ENCODE measurements at places on chromosomes 12 and 14.
A peak's percentile ranks its signal among the peaks of the same experiment; 100 is the strongest.

DNA sequence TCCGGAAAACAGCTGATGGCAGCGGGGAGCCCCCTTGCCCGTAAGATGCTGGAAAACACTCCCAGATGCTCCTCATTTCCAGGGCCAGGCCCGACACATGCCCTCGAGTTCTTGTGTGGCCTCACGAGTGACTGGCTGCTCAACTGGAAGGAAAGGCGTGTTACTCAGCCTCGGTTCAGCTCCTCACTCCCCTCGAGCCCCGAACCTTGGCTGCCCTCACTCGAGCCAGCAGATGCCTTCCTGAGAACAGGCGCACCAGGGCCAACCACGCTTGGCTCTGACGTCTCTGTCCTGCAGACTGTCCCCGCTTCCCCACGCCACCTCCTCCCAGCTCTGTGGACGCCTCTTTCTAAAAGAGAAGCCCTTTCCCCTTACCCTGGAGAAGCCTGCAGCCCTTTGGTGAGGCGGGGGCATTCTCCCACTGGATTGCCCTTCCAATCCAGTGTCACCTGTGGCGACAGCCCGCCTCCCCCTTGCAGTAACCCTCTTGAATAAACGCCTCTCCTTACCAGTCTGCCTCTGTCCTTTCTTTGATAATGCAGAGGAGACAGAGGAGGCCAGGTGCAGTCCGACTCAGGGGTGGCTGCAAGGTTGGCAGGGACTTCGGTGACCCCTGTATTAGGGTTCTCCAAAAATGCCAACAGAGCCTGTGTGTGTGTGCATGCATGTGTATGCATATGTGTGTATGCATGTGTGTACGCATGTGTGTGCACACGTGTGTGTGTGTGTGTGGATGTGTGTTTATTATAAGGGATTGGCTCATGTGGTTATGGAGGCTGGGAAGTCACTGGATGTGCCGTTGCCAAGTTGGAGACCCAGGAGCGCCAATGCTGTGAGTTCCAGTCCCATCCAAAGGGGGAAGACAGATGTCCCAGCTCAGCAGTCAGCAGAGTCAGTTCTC lies 166.3 kb downstream of the KIF26A start:
- no peak for DNase-seq

GRCh38 chr12:44960856-44961255 lies 84.7 kb upstream of the NELL2 start:
- DNase-seq: peak; percentile 86

DNA sequence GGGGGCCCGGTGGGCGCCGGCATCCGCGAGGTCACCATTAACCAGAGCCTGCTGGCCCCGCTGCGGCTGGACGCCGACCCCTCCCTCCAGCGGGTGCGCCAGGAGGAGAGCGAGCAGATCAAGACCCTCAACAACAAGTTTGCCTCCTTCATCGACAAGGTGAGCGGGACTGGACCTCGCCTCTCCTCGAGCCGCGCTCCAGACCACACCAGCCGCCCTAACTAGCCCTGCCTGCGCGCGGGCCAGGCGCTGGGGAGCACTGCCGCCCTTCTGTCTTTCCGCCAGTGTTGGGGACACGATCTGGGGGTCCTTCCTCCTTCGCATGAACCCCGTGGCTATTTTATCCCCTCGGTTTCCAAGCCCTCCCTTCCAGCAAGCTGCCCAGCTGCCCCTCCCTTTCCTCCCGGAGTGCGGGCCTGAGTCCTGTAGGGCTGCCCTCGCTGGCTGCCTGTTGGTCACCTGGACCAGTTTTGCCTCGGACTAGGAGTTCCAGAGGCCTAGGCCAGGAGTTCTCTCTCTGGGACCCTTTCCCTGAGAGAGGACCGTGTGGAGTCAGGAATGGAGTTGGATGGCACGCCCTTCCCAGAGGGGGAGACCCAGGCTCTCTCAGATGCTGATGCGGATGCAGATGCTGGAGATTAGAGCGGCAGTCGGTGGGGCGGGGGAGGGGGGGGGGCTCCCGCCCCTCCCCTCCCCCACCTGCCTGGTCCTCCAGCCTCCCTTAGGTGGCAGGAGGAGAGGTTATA lies 592 bp downstream of the KRT7 start:
- peak; percentile 60 for DNase-seq

DNA sequence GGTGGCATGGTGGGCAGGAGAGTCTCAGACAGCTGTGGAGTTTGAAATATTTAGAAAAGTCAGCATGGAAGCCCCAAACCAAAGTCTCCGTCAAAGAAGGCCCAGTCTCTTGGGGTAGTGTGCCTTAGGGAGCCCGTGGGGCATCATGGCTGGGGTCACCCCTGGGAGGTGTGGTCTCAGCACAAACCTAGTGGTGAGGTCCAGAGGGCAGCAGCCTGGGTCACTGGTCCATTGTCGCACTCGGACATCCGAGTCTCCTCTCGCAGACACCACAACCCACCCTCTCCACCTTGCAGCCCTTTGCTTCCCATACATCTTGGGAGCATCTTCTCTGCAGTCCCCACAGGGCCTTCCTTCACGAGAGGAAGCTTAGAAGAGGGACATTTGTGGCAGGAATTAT lies 588.0 kb upstream of the TMEM132C start:
- no peak for DNase-seq

DNA sequence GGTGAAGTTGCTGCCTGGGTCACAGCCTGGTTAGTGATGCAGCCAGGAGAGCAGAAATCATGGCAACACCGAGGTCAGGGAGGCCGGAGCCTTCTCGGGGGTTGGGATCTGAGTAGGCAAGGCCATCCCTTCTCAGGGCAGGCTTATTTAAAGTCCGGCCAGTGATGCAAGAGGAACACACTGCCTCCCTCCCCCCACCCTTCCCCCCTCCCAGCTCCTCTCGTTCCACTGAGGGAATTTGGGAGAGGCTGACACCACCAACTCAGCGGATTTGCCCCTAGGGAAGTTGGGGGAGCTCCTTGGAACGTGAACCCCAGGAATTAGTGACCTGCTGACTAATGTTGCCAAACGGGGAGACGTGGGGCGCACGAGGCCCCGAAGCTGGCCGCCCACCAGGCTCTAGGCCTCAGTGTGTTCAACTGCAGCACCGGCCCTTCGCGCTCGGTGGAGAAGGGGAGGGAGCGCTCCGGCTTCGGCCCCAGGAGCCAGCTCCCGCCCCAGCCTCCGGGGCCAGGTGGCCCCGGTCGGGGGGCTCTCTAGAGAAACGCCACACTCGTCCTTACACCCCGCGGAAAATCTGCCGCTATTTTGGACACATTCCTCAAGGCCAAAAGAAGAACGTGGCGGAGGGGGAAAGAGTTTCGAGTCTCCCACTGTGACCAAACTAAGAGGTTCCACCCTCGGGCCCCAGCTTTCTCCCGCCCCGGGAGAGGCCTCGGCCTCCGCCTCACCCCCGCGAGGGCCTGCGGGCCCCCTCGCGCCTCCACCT lies 1.6 kb downstream of the CTDSP2 start:
- DNase-seq: peak; percentile 80

DNA sequence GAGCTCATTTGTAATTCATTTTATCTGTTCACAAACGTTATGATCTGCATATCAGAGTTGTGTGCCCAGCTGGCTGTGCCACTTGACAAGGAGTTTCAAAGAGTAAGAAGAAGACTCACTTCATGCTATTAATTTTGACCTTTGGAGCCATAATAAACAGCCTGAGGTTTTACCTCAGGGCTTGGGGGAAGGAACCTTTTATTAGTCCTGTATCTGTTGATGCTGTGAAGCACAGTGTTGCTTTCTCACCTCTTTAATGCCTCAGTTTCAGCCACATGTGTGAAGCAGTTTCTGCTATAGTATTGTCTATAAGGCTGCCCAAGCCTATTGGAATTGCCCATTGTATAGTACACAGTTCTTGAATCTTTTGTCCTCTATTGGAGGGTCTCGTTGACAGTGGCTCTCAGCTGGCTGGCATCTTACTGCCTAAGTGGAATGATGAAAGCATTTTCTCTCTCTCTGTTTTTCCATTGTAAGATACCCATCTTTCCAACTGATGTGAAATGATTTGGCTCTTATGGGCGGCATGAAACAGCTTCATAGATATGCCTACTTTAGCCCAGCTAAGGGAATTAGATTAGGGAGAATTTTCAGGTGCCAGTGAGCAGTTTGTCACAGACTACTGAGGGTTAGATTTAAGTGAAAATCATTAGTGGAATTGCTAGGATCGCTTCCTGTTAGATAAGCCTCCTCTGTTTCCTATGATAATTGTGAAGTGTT lies 34.7 kb downstream of the GPATCH2L start:
- no peak for DNase-seq

- no peak for DNase-seq
Observed at GRCh38 chr12:108318472-108319275, 20.4 kb downstream of the CMKLR1 start.

DNA sequence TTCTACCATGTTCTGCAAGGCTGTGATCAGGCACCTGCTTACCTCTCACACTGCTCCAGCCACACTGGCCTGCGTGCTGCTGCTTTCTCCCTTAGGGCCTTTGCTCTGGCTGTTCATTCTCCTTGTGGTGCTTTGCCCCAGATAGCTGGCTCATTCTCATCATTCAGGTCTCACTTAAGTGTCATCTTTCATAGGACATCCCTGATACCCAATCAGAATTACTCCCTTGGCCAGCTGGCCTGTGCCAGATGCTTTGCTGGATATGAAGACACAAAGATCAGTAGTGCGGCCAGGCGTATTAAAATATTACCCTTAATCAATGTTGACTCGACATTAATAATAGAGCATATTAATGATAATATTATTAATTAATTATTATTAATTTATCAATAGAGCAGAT lies 143.8 kb upstream of the FGD4 start:
- no peak for DNase-seq

DNA sequence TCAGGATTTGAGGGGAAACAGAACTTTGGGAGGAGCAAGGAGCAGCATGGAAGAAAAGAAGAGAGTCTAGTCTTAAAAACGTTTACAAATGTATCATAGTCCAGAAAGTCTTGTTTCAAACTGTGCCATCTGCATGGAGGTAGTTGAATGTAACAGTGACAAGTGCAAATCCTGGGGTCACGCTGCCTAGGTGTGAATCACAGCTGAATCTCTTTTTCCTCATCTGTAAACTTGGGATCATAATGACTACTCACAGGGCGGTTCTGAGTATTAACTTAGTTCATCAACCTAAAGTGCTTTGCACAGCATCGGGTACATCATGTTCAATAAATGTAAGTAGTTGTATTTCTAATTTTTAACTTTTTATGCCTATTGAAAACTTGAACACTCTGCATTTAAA lies 208.5 kb downstream of the CHST11 start:
- no peak for DNase-seq

DNA sequence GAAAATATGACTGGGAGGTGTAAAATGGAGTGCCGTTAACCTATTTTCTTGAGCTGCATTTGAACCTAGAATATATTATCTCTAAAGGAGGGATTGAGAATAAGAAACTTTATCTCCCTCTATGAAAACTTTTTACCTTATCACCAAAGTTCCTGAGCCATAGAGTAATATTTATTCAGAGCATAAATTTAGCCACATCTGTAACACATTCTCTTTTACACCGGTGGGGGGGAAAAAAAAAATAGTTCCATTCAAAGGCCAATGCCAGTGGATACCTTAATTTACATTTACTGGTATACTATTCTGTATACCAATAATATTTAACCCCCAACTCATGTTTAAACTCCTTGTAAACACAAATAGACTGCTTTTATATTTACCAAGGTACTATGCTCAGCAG lies 21.7 kb downstream of the CERS5 start:
- no peak for DNase-seq

DNA sequence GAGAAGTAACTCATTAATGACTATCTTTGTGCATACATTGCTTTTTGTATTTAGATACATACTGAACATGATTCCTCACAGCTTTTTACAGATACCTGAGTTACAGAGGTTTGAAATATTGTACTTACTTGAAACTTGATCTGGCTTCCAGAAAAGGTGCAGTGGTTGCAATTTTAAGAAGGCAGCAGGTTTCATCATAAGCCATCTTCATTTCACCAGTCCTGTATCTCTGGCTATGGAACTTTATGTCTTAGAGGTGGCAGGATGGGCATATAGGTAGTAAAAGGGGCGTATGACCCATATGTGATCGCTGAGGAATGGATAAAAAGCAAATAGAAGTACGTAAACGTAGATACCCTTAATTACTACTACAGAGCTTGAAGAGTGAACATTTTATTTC lies 13.7 kb downstream of the ZBTB1 start:
- no peak for DNase-seq

GRCh38 chr12:10395390-10395998 lies 5.7 kb upstream of the KLRK1 start:
- DNase-seq: peak; percentile 66

- DNase-seq: no peak
Observed at GRCh38 chr14:104900639-104901512, 23.8 kb upstream of the PLD4 start.

DNA sequence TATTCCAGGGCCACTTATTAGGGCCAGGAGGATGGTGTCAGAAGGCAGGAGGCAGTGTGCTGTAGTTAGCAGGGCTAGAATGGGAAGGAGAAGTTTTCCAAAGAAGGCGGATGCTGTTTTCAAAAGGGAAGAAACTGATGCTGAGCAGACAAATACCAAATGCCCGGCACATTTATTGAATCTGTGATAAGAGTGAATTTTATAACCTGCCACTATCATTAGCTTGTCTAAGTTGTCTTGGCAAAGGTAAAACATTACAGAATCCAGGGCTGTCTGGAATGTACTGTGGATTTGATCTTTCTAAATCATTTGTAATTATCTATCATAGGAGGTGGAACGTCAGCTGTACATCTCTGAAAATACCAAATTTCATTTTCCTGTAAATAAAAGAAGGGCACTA lies 40.8 kb downstream of the NDUFA12 start:
- DNase-seq: no peak

- no peak for DNase-seq
Observed at GRCh38 chr12:113222730-113223531, 1.7 kb downstream of the TPCN1 start.

- DNase-seq: no peak
Observed at GRCh38 chr12:88037770-88038169, 8.6 kb upstream of the C12orf50 start.

DNA sequence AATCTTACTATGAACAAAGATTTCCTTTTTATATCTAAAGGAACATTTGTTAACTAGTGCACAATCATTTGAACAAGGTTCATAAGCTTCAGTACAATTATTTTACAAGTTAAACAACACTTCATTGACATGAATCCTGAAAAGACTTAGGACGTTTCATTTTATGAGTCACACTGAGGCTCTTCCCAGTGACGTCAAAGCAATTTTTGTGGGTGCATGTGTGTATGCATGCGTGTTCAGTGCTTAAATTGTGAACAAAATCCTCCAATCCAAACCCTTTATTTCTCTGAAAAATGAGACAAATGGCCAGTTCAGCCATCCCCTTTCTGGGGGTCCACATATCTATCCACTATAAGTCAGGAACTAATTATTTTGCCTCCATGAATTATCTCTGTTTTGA lies 2.9 kb downstream of the LMNTD1 start:
- DNase-seq: no peak

- DNase-seq: peak; percentile 84
Observed at GRCh38 chr12:53499266-53500141, at the start of gene MAP3K12. TSS of gene MAP3K12 (minus strand) at chr12:53499458. CDS start at chr12:53487391, 12,067 bp downstream.

DNA sequence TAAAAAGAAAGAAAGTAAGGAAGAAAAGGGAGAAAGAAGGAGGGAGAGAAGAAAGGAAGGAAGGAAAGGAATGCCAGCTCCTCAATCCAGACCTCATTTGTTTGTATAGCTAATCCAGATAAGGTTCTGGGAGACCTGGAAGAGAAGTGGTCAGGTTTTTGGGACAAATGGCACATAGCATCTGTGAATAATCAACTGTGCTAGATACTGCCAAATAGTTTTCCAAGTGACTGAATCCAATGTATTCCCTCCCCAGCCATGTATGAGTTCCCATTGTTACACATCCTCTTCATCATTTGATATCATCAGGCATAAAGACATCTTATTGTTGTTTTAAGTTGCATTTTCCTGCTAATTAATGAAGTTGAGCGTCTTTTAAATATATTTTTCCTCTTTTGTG lies 18.6 kb upstream of the PTGR2 start:
- no peak for DNase-seq
